ENCODE measurements at places on chromosomes 5 and 9.

GRCh38 chr5:171755354-171755821 is 30.2 kb upstream of the SMIM23 start:
- no peak for DNase-seq

- DNase-seq: no peak
Observed at GRCh38 chr5:40678460-40679147, 1.1 kb upstream of the PTGER4 start.

- DNase-seq: no peak
Observed at GRCh38 chr5:181151146-181151545, 3.8 kb downstream of the OR2V2 start.

DNA sequence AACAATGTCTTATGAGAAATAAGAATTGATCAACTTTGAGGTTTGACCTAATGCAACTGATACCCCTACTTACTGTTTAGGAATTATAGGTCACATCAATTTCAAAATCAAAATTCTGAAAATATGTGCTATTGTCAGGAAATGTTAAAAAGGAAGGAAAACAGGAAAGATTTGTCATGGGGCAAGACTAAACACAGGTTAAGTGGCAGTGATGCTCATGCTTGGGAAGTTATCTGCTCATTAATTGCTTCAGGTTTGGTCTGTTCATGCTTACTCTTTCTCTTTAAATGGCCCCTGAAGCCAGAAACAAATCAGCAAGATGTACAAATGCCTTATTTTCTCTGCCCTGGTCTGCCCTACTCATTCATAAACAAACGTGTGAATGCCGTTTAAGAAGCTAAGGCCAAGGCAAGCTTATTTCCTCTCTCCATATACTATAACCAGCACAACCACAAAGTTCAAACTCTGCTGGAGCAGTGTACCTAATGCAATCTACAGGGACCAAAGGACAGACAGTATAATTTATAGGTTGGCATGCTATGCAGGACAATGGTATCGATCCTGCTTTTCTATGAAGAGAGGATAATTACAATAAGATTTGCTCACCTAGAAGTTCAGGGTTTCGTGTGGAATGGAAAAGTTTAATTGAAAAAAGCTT is 177.2 kb downstream of the GNAQ start:
- DNase-seq: no peak

- no peak for DNase-seq
Observed at GRCh38 chr9:107755246-107755645, 265.7 kb upstream of the KLF4 start.

Data from H1 (cell line).